Tibial nerve (tissue), 4 donors: ENCODE measurements at places on chromosomes 16 and 17. TPM values are rescaled to one million over a fixed set of nuclear protein-coding genes. Genes with fewer than 3 reads are reported as not detected.

GRCh38 chr16:24381470-24382118 is 125.5 kb downstream of the CACNG3 start:
- DNase-seq = no peak

GRCh38 chr17:31524926-31525800 is 133.7 kb downstream of the RAB11FIP4 start:
- DNase-seq = peak; percentile 94

DNA sequence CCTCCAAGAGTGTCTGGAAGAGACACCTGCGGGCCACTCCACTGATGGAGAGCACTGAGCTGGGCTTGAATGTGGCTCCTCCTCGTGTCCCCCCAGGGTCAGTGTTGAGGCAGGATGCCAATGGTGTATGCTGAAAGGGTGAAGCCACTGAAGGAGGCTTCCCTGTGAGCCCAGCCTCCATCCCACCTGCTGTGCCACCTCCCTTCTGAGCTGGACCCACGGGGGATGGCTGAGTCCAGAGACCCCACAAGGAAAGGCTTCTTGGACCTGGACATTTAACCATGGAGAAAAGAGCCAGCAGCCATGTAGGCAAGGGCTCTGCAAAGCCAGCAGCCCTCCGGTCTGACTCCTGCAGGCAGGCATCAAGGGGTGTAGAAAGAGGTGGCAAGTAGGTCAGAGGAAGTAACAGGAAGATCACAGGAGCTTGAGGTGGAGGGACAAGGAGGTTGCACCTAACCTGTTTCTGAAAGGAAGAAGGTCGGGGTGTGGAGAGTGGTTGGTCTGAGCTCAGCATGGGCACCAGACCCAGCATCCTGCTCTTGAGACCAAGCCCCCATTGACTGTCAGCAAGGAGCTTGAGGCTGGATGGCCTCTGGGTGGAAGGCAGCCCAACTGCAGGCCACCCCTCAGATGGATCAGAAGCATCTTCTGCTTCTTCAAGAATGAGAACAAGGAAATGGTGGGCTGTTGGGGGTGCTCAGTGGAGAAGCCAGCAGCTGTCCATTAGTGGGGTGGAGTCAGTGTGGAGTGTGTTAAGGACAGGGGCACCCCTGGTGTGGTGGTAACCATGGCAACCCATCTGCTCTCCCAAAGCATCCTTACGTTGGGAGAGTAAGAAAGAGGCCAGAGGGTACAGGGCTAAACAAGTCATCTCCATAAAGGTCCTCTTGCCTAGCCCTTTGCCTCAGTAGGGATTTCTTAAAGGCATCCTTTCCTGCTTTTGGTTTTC is 80.7 kb downstream of the PLD6 start:
- DNase-seq = no peak

C16orf92 gene
- not detected for total RNA-seq

DNA sequence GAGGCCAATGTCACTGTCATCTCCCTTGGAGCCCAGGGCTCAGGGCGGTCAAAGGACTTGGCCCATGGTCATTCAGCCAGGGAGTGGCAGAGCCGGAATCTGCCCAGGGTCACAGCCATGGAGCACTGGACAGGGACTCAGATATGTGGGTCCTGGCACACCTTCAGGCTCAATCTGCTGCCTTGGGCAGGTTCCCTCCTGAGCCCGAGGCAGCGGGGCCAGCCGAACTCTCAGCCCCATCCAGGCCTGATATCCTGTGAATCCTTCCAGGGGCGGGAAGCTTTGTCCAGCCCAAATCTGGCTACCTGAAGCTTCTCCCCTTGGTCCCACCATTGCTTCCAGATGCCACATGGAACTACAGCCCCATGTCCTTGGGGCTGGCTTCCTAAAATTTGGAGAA is 12.2 kb upstream of the CDIPT start:
- no peak for DNase-seq

DNA sequence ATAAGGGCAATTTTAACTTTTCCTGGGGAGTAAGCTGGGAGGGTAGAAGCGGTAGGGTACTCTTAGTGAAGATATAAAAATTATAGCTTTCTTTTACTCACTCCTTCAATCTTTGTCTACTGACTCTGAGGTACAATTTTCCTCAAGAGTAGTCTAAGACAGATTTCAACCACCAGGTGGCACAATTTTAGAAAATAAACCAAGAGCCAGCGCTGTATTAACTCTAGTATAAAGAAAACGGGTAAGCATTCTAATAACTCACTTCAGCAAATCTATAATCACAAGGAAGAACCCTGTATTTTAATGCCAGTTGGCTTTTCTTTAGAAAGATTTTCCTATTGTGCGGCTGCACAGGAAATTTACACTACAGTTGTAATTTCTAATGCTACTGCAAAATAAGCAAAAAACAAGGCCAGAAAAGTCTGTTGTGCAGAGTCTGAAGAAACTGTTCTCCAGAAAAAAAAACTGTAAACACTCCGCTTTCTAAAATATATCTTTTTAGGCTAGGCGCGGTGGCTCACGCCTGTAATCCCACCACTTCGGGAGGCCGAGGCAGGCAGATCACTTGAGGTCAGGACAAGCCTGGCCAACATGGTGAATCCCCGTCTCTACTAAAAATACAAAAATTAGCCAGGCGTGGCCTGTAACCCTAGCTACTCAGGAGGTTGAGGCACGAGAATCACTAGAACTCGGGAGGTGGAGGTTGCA is 1.9 kb downstream of the CMC2 start:
- peak; percentile 78 for DNase-seq

DNA sequence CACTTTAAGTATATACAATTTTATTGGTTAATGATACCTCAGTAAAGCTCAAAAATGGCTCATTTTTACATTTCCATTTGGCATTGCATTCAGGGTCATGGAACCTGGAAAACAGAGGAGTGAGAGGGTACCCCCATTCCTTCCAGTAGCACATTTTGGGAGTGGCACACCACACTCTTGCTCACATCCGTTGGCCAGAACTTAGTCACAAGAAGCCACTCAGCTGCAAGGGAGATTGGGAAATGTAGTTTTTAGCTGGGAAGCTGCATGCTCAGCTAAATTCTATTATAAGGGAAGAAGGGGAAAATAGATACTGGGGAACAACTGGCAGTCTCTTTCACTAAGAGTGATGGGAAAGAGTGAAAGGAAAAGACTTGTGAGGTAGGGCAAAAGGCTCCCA is 102.5 kb upstream of the TMEM97 start:
- DNase-seq = no peak

GRCh38 chr17:70089513-70090148 is 14.6 kb downstream of the KCNJ16 start:
- no peak for DNase-seq

DNA sequence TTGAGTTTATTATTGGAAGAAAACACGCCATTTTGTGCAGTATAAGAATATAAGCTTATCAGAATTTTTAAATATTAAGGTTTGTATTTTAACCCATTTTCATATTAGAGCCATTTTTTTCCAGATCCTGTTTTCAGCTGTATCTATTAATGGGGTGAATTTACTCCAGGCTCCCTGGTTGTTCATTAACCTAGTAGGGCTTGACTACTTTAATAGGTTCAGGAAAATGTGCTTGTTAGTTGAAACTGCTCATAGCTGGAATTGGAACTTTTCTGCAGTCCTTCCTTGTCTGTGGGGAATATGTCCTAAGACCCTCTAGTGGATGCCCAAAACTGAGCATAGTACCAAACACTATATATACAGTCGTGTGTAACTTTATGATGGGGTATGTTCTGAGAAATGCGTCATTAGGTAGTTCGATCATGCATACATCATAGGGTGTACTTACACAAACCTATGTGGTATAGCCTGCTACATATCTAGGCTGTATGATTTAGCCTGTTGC is 28.0 kb downstream of the NFAT5 start:
- no peak for DNase-seq

DNA sequence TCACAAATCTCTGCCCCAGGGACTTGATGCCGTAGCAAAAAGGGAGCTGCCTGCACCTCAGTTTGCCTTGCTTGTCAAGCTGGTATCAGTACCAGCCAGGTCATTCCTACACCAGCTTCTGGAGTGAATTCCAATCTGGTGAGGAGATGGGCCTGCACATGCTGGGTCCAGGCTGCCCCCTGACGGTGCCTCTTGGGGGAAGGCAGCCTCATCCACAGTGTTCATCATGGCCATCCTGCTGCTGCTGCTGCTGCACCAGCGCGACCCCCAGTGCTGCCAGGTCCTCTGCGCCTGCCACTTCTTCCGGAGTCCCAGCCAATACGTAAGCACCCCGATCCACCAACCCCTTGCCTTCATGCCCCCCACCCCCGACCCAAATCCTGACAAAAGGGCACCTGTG is 8.3 kb downstream of the MRPL27 start:
- no peak for DNase-seq

- no peak for DNase-seq
Measured at GRCh38 chr16:49890876-49891275, 35.0 kb upstream of the ZNF423 start.

GRCh38 chr17:42975265-42975664 is 4.6 kb downstream of the PTGES3L start:
- DNase-seq = no peak

GRCh38 chr17:77607606-77608005 is 350.9 kb upstream of the TNRC6C start:
- DNase-seq = no peak

KCNJ18 gene
- not detected for total RNA-seq

ESRP2 gene
- 0.98 TPM for total RNA-seq

- no peak for DNase-seq
Measured at GRCh38 chr16:30953111-30953510, 4.2 kb downstream of the ORAI3 start.

PALB2 gene
- total RNA-seq = 9.6 TPM

DNA sequence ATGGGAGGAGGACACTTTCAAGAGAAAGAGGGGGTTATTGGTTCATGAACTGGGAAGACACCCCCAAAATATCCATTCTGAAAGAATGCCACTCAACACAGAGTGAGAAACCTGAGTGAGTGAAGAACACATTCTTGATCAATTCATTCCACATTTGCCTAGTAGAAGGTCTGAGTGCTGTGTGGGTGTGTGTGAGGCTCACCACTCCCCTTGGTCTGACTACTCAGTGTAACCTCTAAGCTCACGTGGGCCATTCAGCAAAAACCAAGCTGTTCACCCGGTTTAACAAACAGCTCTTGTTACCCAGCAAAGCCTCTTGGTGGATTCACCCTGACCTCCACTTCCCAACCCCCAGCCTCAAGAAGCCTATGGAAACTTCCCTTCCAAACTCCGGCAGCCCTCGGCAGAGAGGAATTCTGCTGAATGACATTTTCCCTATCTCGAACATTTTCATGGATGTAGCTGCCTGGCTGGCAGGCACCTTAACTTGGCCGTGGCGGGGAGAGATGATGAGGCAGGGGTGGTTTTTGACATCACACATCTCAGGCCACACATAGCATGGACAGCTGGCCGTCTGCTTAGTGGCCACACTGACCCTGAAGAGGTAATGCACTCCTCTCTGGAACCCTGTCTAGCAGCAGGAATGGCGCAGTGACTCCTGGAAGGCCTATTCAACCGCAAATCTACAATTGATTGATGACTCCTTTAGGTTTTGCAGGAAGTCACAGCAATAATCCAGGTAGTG is 11.6 kb downstream of the ST6GALNAC1 start:
- no peak for DNase-seq

GRCh38 chr16:4190712-4191333 is 51.1 kb downstream of the SRL start:
- no peak for DNase-seq

TBC1D26 gene
- total RNA-seq = 0.59 TPM

DNA sequence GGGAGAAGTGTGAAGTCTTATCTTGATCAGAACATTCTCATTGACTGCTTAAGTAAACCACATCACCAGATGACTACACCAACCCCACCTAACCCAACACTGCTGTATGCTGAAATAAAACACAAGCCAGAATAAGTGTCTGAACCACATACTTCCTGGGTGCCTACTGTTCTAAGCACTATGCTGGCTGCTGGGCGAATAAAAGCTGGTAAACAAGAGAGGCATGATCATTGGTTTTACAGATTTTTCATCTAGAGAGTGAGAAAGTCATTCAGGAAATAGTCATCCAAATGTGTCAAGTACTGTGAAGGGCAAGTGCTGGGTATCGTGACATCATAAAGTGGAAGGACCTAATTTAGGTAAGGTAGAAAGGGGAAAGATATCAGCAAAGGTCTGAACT is 199.0 kb upstream of the SOX9 start:
- DNase-seq = no peak

POLR2C gene
- 101 TPM for total RNA-seq

GRCh38 chr16:10178080-10178479 is 4.1 kb downstream of the GRIN2A start:
- no peak for DNase-seq

CCL2 gene
- total RNA-seq = 39.8 TPM

DNA sequence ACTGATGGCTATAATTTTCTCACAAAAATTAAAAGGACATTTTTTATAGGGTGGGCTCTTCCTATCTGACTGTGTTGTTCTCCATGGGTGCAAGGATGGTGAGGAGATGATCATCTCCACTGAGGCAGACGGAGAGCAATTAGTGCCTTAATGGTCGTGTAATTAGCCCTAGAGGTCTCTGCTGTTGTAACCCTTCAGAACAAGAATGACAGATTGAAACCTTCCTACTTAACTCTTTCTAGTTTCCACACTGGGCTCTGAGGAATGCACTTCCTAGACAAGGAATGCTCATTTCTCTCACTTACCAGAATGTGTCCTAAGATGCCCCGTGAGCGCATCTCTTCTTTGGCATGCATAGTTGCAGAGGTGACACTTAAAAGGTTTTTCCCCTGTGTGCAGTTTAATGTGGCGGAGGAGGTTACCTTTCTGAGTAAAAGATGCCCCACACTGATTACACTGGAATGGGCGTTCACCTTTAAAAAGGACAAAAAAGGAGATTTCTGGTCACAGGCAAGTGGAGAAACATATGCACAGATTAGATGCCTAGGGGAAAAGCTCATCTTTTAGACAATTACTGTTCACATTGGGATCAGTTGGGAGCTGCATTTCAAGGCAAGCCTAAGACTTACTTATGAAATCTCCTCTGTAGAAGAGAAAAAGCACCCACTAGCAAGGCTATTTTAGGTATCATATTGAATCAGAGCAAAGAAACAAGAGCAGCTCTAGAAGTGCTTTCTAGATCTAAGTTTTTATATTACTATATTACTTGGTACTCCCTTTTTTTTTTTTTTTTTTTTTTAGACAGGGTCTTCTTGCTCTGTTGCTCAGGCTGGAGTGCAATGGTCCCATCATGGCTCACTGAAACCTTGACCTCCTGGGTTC is 53.6 kb downstream of the GRB7 start:
- no peak for DNase-seq

TSNAXIP1 gene
- 3.6 TPM for total RNA-seq
